Gastroesophageal sphincter (tissue), 4 donors: ENCODE measurements at places on chromosomes 3 and 15. TPM values are rescaled to one million over a fixed set of nuclear protein-coding genes. Genes with fewer than 3 reads are reported as not detected.

The ITIH1 gene
- not detected for total RNA-seq

The MYEF2 gene
- total RNA-seq = 23.1 TPM

The REC114 gene
- not detected for total RNA-seq

The CCR8 gene
- not detected for total RNA-seq

DNA sequence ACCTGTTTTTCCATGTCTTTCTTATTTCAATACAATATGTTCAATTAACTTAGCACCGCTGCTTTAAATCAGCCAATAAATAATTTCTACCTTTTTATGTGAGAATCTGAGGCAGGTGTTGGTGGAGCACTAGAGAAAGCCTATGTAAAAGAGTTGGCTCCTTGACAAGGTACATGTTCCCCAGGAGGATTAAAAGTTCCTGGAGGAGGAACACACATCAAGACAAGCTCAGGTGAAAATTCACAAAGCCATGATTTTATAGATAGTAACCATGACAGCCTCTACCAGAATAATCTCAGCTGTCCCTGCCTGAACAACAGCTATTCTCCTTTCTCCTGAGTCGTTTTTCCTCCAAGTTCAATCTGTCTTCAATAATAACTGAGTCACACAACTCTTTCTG is 3.4 kb upstream of the ZBED2 start:
- no peak for ATAC-seq

- no peak for ATAC-seq
These were observed 132.8 kb downstream of the TJP1 start for GRCh38 chr15:29689287-29689986.

- ATAC-seq = no peak
These were observed 608.2 kb upstream of the CCDC54 start for GRCh38 chr3:106768941-106769480.

DNA sequence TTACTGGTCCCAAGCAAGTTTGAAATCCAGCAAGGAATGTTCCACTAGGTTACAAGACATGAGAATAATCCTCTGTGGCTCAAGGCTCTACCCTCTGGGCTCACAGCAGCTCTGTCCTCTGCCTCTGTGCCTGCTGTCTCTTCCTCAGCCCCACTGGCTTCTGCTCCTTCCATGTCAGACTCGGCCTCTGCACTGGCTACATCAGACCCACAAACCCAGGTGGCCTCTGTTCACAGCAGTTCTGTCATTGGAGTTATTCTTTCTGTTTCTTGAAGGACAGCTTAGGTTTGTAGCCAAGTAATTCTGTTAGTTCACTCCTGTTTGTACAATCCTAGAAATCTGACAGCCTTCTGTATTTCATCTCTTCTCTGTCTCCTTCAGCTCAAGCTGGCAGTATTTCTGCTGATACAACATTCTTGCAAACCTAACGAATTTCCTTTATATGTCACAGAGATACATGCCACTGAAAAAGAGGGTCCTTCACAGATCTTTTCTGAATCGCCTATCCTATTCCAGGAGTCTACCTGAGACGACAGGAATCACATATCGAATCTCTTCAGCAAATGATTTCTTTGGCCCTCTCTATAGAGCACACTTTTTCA is 227.8 kb upstream of the PLSCR5 start:
- ATAC-seq = no peak

- no peak for ATAC-seq
These were observed 92.3 kb upstream of the TLE3 start for GRCh38 chr15:70189826-70190695.
